Activated CD4-positive, alpha-beta T cell treated with anti-CD3 and anti-CD28 coated beads for 24 hours (primary cell): ENCODE measurements at places on chromosomes 16 and 17.
A peak's percentile ranks its signal among the peaks of the same experiment; 100 is the strongest.

- DNase-seq, result no peak
Measured at GRCh38 chr17:33356266-33356665, 63.2 kb upstream of the ASIC2 start.

DNA sequence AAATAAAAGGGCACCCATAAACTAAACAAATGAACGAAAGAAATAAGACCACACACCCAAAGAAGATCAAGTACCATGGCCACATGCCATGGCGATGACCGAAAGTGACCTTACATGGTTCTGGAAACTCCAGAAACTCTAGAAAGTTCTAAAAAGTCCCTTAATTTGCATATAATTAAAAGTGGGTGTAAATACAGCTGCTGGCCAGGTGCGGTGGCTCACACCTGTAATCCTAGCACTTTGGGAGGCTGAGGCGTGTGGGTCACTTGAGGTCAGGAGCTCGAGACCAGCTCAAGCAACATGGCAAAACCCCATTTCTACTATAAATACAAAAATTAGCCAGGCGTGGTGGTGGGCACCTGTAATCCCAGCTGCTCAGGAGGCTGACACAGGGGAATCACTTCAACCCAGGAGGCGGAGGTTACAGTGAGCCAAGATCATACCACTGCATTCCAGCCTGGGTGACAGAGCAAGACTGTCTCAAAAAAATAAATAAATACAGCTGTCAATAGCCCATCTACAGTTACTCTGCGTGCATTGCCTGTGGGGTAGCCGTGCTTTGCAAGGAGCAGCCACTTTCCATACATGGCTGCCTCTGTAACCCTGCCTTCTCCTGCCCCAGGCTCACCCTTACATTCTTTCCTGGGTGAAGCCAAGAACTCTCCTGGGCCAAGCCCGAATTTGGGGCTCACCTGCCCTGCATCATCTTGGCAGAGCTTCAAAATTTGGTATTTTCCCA is 7.2 kb upstream of the ZNF778 start:
- no peak for DNase-seq

- no peak for DNase-seq
Measured at GRCh38 chr17:54172985-54173316, 350.2 kb downstream of the KIF2B start.

GRCh38 chr17:43126911-43127290 is 1.7 kb upstream of the BRCA1 start:
- DNase-seq, result no peak

GRCh38 chr17:79393358-79394052 is 217.3 kb downstream of the RBFOX3 start:
- peak; percentile 60 for DNase-seq

DNA sequence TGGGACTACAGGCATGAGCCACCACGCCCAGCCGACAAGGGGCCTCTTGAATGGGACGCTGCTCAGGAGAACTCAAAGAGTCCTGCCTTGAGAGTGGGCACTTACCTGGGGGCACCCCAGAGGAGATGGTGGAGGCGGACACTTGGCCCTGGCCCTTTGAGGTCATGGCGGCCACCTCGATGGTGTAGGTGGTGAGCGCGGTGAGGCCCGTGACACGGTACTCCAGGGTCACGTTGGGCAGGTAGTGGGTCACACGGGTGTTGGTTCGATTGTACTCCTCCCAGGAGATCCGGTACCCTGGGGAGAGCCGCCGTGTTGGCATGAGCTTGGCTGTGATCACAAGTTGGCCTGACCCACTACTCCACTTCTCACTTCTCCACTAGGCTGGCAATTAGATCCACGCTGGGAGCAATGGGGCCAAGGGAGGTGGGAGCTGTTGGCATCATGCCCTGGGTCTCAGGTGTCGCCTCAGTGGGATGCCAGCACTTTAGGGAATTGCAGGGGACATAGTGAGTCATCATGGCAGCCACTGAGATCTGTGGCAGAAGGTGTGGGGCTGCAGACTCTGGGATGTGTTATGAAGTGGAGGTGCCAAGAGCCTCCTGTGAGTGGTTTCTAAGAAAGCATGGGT is 89.2 kb upstream of the CDC42EP4 start:
- DNase-seq, result no peak

- no peak for DNase-seq
Measured at GRCh38 chr16:63933841-63934240, 1188.0 kb downstream of the CDH11 start.

DNA sequence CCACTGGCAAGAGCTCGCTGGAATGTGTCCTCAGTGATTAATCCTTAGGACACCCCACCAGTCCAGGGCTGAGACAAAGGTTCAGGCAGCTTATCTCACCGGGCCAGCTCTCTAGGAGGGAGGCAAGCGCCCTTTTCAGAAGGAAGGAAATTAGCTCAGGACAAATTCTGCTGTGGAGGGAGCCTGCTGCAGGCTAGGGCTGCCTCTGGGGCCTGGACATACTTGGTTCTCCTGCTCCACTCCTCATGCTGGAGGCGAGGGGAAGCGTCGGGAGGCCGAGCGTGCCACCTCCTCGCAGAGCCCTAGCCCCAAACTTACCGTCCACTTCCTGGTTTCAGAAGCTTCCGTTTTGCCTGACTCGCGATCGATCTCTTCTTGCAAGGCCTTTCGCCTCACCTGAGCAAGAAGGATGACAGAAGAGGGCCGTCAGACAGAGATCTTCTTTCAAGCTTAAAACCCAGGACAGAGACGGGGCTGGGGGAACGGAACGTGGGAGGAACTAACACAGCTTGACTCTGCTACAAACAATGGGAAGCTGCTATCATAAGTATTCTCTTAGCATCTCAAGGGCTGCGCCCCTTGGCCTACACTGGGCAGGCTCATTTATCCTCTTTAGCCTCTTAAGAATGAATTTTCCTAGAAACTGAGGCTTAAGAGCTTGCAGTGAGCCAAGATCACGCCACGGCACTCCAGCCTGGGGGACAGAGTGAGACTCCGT is 7.7 kb downstream of the KNOP1 start:
- no peak for DNase-seq

DNA sequence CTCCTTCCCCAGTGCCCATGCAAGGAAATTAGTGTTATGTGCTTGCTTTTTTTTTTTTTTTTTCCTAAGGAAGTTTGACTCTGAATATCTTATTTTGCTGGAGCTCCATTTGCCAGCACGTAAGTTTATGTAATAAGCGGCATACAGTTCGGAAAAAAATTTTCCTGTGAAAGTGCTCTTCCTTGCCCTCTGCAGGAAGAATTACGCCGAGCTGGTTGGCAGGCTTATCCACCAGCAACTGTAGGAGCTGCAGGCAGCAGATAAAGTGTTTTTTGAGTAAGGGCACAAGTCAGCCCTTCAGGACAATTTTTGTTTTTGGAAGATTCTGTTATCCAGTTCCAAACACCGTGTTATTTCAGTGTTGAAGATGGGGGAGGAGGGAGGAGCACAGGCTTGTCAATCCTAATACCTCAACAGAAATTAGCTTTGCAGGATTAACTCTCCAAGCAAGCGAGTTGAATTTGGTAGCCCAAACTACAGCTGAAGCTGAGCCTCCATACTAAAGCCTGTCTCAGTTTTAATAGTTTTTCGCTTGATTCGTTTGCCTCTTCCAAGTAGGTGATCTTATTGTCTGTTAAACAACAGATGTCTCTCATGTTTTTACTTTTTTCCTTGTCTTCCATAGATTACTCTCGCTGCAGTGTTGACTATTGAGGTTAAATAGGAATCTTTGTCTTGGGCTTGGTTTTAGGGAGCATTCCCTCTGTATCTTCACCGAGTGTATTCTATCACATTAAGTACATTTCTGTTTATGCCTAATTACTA is 1.1 kb downstream of the SPECC1 start:
- no peak for DNase-seq

GRCh38 chr17:43475494-43476089 is 8.2 kb upstream of the DHX8 start:
- DNase-seq, result no peak

DNA sequence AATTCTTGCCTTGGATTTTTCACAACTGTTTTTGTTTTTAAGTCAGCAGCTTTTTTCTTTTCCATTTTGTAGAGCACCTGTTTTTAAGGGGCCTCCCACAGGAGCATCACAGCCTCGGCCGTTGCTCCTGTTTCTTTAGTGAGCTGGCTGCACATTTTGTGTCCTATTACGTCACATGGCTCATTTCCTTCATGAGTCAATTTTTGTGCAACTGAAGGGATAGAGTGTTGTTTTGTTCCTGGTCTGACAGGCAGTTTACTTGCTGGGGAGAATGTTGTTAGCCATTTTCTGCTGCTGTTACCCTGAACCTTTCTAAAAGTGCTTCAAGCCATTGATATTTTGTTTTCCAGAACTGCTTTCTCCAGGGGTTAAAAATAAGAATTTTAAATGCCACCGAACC is 45.0 kb upstream of the CRISPLD2 start:
- DNase-seq, result no peak

DNA sequence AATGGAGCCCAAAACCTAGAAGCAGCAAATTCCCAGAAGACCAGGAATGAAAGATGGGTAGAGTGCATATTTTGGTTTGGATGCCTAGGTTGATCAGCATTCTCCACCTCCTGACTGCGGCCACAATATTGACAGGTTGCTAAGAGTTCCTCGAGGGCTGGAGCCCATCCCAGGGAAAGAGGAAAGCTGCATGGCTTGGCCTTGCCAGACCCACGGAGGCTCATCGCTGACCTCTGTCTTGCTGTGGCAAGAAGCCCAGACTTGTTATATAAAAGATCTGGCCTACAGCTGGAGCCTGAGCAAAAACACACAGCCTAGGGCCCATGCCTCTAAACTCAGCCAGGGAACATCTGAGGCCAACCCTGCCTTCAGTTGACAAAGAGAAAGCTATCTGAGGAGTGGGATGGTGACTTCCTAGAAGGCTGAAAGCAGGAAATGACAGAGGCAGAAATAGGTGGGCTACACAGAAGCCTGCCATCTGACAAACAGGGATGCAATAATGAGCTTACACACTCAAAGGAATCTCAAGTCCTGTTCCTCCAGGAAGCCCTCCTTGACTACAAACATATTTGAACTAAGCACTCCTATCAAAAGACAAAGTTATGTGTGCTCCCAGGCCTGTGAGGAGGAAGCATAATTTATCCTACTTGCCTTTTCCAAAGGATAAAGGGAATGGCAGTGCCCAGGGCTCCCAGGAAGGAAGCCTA is 22.5 kb upstream of the SLC35B1 start:
- no peak for DNase-seq

DNA sequence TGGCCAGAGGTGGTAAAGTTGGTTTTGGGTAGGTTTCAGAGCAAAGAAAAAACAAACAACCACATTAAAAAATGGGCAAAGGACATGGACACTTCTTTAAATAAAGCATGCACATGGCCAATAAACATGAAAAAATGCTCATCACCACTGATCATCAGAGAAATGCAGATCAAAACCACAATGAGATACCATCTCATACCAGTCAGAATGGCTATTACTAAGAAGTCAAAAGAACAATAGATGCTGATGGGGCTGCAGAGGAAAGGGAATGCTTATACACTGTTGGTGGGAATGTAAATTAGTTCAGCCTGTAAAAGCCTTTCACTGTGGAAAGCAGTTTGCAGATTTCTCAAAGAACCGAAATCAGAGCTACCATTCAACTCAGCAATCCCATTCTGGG is 598.4 kb upstream of the SOX9 start:
- no peak for DNase-seq

- DNase-seq, result no peak
Measured at GRCh38 chr16:87800497-87800896, 34.7 kb upstream of the KLHDC4 start.

GRCh38 chr16:20969386-20969785 is 68.8 kb downstream of the LYRM1 start:
- no peak for DNase-seq

DNA sequence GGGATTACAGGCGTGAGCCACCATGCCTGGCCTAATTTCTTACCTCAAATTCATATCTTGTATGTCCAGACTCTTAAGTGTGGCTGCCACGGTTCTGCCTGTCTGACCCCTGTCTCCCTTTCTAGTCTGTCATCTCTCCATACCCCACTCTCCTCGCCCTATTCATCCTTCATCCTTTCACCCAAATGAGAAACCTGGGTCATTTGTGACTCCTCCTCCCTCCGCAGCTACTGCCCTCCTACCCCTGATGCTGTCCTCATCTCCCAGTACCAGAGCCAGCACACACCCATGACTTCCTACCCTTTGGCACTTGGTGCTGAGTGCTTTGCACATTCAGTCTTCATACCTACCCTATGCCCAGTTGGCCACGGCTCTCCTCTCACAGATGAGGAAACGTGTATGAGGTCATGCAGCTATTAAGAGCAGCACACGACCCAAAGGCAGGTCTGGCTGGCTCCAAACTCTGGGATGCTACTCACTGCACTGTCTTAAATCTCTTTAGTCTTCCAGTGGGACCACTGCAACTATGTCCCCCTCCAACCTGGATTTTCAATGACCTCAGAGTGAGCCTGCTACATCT is 1.6 kb downstream of the SPATA32 start:
- no peak for DNase-seq

GRCh38 chr16:31333686-31334649 is 21.0 kb upstream of the ITGAX start:
- DNase-seq, result no peak

DNA sequence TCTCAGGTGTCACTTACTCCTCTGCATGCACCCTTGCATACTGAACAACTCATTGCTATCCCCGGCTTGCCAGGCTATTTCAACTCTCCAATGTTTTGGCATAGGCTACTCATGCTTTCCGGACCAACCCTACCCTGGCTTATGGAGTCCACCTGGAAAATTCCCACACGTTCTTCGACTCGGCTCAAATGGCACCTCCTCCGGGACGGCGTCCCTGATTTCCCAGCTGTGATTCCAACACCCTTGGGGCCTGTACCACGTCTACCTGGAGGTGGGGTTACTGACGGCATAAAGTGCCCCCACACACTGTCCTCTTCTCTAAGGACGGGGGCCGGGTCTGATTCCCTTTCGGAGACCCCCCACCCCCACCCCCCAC is 498 bp downstream of the SMYD4 start:
- no peak for DNase-seq

GRCh38 chr17:57895382-57896060 is 45.7 kb upstream of the MRPS23 start:
- no peak for DNase-seq
